ENCODE measurements at places on chromosomes 5 and 9.

DNA sequence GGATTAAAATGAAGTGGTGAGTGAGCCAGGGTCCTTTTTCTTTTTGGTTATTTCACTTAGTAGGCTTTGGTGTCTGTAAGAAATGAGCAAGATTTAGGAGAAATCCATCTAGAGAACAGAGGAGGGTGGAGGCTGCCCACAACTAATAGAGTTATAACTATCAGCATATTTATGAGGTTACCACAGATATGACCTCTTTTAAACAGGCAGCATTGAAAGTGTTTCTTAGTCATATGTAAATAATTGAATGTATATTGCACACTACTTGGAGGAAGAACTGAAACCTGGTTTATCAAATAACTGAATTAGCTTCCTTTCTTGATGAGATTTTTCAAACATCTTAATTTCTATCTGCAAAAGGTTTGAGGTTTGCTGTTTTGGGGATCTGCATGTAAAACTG lies 483.1 kb upstream of the PIK3R1 start:
- DNase-seq, result no peak

DNA sequence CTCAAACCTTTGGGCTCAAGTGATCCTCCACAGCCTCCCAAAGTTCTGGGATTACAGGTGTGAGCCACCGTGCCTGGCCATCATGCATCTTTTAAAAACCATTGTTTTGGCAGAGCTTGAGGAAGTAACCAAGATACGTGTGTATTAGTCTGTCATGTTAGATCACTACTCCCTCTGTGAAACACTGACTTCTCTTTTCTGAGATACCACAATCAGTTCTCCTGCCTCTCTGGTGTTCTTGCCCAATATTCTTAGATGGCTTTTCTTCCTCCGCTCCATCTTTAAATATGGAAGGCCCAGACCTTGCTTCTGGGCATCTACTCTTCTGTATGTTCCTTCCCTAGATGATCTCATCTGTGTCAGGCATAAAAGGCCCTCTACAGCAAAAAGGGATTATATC lies 14.2 kb upstream of the CCNB1 start:
- DNase-seq, result no peak

DNA sequence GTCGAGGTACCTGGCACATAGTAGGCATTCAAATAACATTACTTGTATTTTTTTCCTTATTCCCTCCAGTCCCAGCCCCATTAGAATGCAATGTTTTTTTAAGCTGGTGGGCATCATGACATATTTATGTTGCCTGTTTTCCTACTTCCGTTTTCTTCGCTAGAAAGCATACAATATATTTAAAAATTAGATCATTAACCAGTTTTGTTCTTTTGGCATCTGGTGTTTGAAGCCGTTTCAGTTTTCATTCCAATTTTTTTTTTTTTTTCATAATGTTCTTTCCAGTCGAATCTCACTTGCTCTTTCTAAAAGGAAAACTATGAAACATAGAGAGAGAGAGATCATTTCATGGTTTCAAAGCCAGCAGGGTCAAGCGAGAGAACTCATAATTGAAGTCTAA lies 228.3 kb upstream of the C9orf72 start:
- no peak for DNase-seq

DNA sequence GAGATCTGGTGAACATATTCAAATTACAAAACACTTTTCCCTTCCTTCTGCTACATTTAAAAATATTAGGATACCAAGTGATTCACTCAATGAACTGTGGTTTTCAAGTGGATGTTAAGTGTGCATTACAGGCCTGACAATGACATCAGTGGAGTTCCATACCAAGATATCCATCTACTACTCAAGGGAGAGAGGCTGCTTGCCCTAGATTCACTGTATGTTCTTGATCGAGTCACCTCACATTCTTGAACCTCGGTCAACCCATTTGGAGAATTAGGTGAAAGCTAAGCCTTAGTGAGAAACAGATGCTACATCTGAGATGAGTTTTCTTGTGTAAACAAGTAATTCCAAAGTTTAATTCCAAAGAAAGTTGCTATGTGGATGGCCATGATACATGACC lies 142.2 kb downstream of the FGF10 start:
- DNase-seq, result no peak

DNA sequence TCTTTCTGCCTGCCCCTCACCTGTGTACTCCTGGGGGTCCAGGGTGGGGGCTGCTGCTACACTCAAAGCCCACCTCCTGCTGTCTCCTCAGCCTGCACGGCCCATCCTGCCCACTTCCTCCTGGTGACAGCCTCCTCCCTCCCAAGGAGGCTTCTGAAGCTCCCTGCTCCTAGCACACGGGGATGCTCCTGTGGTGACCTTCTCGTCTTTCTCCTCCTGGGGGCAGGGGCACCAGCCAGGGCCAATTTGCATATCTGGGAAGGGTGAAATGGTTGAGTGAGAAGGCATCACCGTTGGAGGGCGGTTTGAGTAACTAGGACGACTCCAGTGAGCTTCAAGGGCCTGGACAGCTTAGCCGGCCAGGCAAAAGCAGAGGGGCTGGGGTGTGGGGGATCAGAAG lies 51.9 kb upstream of the COL5A1 start:
- DNase-seq, result no peak

GRCh38 chr5:180647465-180647864 lies 1.9 kb downstream of the FLT4 start:
- no peak for DNase-seq

- no peak for DNase-seq
Observed at GRCh38 chr9:131290036-131290766, 678 bp downstream of the PLPP7 start.

GRCh38 chr9:38160613-38161215 lies 91.7 kb upstream of the SHB start:
- peak; percentile 43 for DNase-seq

- no peak for DNase-seq
Observed at GRCh38 chr5:31895199-31895820, 256.4 kb downstream of the PDZD2 start.

DNA sequence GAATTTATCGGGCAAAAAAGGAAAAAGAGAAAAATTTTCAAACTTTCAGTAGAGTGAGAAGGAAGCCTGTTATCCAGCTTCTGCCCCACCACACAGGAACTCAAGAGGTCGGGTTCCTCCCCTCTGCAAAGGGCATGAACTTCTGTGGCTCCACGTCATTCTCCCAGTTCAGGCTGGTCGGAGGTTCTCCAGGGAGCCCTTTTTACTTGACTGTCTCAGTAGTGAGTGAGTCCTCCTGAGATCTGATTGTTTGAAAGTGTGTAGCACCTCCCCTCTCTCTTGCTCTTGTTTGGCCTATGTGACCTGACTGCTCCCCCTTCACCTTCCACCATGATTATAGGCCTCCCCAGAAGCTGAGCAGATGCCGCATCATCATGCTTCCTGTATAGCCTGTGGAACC lies 9.7 kb downstream of the SPINK1 start:
- no peak for DNase-seq

DNA sequence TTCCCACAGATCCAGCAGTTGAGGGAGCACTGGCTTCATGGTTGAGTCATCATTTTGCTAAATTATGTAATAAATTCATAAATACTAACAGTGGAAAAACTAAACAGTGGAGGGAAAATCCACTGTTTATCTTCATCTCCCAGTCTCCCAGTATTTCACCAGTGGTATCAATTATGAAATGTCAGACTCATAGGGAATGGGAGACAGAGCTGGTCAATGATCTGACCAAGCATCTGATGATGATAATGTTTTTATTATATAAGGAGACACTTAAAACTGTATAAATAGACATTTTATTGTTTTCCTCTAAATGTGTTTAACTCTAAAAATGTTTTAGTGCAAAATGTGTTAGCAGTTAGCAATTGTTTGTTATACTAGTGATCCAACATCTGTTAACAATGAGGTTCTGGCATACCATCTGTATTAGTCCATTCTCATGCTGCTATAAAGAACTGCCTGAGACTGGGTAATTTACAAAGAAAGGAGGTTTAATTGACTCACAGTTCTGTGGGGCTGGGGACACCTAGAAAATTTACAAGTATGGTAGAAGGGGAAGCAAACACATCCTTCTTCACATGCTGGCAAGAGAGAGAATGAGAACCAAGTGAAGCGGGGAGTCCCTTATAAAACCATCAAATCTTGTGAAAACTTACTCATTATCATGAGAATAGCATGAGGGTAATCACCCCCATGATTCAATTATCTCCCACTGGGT lies 11.8 kb upstream of the REEP5 start:
- peak; percentile 45 for DNase-seq

GRCh38 chr5:11384441-11385250 lies 519.6 kb downstream of the CTNND2 start:
- no peak for DNase-seq

DNA sequence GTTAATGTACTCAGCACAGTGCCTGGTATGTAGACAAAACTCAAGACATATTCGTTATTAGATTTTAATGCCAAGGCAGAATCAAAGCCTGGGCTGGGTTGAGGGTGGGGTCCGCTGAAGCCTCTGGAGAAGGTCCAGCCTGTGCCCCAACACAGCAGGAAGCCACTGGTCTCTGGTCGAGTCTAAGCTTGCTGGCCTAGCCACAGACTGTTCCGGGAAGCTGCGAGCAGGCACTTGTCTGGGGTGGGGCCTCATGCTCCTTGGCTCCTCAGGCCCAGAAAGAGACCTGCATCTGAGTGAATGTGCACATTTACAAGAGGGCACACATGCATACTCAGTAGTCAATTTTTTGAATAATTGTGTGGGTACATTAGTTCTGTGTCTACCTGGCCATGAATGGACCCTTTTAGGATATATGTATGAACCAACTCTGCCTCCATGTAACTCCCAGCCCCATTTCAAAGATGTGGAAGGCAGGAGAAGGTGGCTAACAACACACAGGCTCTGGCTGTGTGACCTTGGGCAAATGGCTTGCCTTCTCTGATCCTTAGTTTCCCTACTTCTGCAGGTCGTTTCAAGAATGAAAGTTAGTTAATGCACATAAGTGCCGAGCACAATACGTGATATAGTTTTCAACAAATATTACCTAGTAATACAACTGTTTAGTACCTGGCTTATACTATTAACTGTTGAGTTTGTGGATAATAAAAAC lies 18.3 kb downstream of the FAT2 start:
- DNase-seq, result no peak

DNA sequence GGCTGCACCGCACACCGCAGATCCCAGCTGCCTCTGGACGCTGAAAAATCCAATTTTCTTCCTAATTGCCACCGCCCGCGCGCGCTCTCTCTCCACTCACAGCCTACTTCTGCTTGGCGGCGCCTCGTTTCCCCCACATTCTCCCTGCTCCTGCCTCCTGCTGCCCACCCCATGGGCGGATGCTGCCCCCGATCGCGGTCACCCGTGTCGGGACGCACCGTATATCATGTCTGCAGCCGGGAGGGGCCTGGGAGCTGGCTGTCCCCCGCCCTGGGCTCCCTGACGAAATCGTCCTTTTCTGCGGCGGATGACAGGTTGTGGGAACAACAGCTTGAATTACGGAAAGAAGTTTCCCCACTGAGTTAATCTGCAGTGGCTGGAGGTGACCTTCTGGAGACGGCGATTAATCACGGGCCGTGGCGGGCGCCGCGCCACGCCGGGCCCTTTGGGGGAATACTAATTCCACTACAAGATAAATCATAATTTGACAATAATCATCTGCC lies 36.3 kb upstream of the PSD2 start:
- DNase-seq, result no peak

GRCh38 chr5:39224196-39224761 lies 4.9 kb upstream of the FYB1 start:
- no peak for DNase-seq

DNA sequence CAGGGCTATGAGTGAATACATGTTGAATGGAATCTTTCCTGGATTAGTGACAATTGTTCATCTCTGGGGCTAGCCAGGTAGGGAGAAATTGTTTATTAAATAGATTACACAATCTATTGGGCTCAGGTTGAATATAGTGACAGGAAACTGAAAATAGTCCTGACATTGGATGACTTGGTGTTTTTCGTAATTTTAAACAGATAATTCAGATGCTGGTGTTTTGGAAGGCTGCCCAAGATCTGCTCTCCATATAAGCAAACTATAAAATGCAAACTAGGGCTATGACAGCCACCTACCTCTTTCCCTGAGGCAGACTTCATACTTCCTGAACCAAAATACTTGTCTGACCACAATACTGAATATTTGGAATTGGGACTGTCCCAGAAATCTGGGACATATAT lies 99.1 kb downstream of the ENC1 start:
- DNase-seq, result peak; percentile 72

GRCh38 chr5:79488058-79488457 lies 25.9 kb downstream of the HOMER1 start:
- no peak for DNase-seq

- DNase-seq, result peak; percentile 28
Observed at GRCh38 chr5:56314529-56314928, 81.4 kb upstream of the ANKRD55 start.

GRCh38 chr9:134655586-134656333 lies 14.2 kb downstream of the COL5A1 start:
- DNase-seq, result no peak

GRCh38 chr5:33105521-33105941 lies 335.2 kb upstream of the TARS1 start:
- peak; percentile 88 for DNase-seq

GRCh38 chr5:122252319-122252718 lies 59.7 kb upstream of the SNCAIP start:
- no peak for DNase-seq

GRCh38 chr9:22214497-22215031 lies 205.5 kb upstream of the CDKN2B start:
- DNase-seq, result no peak

DNA sequence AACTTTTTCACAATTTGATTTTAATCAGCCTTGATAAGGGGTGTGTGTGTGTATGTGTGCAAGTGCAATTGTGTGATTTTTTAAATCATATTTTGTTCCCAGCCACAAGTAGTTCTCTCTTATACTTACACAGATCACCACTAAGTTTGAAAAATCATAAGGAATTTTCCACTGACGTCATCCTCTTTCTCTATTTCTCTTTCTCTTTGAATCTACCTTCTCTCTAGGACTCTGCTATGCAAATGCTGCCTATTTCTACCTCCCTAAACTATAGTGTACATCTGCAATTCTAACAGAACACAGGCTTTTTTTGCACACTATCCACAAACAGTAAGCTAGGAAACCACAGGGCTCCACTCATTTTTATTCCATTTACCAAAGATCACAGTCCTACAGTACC lies 254.6 kb upstream of the CYLC2 start:
- DNase-seq, result no peak

GRCh38 chr9:135151757-135152613 lies 64.5 kb downstream of the OLFM1 start:
- DNase-seq, result no peak

DNA sequence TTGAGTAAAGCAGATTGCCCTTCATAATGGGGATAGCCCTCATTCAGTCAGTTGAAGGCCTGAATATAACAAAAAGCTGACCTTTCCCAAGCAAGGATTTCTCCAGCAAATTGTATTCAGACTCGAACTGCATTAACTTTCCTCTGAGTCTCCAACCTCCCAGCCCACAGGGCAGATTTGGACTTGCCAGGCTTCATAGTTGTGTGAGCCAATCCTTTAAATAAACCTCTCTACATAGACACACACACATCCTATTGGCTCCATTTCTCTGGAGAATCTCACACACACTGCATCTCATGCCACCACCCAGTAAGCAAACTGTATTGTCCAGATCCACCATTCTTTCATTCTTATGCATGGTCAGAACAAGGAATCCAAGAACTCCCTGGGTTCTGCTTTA lies 225.1 kb downstream of the MPDZ start:
- no peak for DNase-seq

- DNase-seq, result no peak
Observed at GRCh38 chr9:91415290-91415689, 8.3 kb downstream of the NFIL3 start.

- DNase-seq, result peak; percentile 58
Observed at GRCh38 chr9:89278997-89279739, 31.8 kb upstream of the CKS2 start.

GRCh38 chr5:10695055-10695649 lies 65.9 kb downstream of the DAP start:
- peak; percentile 67 for DNase-seq

All from RPMI7951 (cell line).